ENCODE measurements at places on chromosomes 12 and 14. TPM values are rescaled to one million over a fixed set of nuclear protein-coding genes. Genes with fewer than 3 reads are reported as not detected.

Gene KRT73
- not detected for total RNA-seq

Gene C12orf54
- not detected for total RNA-seq

Gene CLEC6A
- total RNA-seq = not detected

Gene ACTR6
- total RNA-seq = 24.7 TPM

Gene PAPOLA
- total RNA-seq = 75.5 TPM

Gene CISTR
- total RNA-seq = not detected

Gene OVCH1
- not detected for total RNA-seq

DNA sequence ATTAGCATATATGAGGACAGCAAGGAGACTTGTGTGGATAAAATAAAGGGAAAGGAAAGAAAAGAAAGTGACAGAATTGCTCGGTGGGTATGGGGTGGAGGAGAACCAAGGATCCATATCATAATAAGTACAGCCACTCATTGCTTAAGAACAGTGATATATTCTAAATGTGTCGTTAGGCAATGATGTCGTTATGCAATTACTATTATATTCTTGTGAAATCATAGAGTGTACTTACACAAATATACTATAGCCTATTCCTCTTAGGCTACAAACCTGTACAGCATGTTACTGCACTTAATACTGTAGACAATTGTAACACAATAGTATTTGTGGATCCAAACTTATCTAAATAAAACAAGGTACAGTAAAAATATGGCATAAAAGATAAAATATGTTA lies 271.1 kb downstream of the CCER1 start:
- no peak for DNase-seq

- DNase-seq = no peak
Measured at GRCh38 chr12:92496790-92497189, 206.0 kb upstream of the PLEKHG7 start.

DNA sequence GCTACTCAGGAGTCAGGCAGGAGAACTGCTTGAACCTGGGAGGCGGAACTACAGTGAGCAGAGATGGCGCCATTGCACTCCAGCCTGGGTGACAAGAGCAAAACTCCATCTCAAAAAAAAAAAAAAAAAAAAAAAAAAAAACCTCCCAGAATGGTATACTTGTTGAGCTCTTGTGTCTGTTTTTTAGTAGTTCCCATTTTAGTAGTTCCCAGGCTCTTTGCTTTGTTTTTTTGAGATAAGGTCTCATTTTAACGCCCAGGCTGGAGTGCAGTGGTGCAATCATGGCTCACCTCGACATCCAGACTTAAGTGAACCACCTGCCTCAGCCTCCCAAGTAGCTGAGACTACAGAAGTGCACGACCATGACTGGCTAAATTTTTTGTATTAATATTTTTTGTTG lies 13.4 kb downstream of the ATXN2 start:
- DNase-seq = no peak

DNA sequence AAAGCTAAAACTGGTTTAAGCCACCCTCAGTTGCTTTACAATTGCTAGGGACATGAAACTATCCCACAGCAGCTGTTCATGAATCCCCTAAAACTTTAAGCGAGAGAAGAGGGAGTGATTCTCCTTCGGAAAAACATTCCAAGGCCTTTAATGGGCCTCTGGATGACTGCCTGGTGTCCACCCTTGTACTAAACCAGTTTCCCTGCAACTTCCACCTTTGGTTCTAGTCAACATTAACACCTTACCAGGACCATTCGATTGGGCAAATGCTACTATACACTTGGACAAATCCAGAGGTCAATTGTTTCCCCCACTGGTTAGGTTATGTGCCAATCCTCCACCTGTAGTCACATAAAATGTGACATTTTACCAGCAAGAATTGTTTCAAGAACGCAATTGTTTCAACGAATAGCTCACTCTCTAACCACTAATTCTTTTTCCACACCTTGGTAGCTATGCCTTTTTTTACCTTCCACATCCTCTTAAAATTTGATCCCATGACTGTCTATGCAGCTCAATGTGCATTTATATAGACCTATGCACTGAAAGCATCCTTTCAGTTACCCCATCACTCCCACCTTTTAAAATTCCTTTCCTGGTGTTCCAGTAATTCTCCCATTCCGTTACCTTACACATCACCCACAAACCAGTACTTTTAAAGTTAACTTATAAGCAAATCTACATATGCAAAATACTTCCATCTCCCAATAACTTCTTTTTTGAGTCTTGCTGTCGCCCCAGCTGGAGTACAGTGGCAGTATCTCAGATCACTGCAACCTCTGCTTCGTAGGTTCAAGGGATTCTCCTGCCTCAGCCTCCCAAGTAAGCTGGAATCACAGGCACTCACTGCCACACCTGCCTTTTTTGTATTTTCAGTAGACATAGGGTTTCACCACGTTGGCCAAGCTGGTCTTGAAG lies 3.6 kb downstream of the UBC start:
- no peak for DNase-seq

DNA sequence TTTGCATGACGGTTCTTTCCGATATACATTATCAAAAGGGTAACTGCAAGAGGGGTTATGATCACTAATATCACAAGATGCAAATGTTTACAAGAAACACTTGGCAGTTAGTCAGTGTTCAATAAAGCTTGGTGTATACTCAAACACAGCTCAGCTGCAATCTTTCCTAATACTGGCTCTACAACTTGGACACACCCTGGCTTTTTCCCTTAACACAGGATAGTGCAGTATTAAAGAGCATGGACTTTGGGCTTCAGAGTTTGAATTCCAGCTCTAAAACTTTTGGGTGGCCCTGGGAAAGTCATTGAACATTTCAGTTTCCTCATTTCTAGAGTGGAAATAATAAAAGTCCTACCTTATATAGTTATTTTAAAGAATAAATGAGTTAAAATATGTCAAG lies 107.0 kb downstream of the HECTD4 start:
- no peak for DNase-seq

DNA sequence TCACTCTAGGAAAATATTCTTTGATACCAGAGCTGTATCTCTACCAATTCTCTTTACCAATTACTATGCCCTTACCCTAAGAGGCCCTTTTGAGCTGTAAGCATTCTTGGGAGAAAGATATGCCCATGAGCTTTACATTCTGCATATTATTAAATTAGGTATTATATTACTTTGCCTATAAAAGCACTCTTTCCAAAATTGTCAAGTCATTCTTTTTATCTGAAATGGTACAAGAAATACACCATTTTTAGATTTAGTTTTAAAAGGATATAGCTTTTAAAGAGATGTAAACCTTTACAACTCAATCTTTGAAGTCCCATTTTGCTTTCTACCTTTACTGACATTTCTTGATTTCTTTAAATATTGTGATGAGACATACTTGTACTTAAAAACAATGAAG lies 343.5 kb downstream of the C12orf50 start:
- DNase-seq = no peak

- DNase-seq = peak; percentile 28
Measured at GRCh38 chr12:93167841-93168492, 209.8 kb upstream of the NUDT4 start.

- DNase-seq = peak; percentile 15
Measured at GRCh38 chr14:92794547-92794941, 439 bp downstream of the GOLGA5 start.

DNA sequence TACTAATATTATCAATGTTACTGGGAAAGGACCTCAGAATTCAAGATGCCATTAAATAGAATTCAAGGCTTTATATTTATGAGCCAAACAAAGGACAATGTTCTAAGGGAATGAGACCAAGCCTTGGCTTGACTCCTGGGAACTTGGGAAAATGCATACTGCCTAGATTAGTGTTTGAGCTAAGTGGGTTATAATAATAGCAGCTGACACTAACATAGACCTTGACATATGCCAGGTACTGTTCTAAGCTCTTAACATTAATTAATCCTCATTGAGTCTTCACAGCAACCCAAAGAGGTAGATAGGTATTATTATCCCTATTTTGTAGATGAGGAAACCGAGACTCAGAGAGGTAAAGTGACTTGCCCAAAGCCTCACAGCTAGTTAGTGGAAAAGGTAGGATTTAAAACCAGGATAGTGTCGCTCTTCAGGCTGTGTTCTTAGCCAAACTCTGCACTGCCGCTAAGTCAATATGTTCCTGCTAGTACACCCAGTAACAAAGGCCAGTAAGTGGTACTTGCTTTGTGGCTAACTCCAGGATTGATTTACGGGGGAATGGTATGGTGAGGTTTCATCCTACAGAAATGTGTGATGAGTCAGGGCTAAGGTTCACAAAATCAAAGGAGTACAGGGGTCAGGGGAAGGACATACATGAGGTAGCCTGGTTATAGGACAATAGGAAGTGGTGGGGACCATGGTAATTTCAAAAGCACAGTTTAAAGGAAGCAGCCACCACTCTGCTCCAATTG lies 35.8 kb upstream of the PRKAB1 start:
- peak; percentile 53 for DNase-seq

DNA sequence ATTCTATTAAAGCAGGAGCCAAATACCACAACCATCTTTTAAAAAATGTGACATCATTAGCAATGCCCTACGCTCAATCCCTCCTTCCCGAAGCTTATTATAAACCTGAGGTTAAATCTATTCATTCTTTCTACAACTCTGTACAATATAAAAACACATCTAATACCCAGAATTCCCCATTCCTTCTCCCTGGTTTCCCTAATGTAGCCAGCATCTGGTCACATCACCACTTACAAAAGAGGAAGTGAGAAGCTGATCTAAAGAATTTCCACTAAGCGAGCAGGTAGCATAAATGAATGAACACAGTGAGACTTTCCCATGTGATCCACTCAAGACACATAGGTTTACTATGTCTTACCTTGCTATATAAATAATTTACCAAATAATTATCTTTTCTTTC lies 90.4 kb downstream of the LRP6 start:
- no peak for DNase-seq

- no peak for DNase-seq
Measured at GRCh38 chr14:97921296-97921695, 1124.1 kb downstream of the VRK1 start.

DNA sequence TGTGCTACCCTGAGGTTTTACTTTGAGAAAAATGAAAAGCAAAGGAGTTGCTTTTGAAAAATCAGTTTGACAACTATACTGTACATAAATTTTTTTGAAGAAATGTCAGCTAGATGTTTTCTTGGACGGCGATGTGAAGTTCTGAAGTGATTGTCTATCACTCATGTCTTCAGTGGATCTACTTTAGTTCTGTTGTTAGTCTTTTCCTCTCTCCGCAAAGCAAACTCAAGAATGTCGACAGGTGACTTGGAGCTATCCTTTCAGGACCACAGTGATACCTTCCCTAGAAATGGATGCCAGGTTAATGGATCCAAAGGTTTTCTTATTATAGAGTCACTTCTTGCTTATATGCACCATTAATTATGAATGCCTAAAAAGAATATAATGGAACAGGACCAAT lies 1.2 kb downstream of the PTPRO start:
- DNase-seq = no peak

- no peak for DNase-seq
Measured at GRCh38 chr14:44657696-44658388, 150.8 kb upstream of the FSCB start.

- no peak for DNase-seq
Measured at GRCh38 chr12:11969437-11970154, 101.1 kb upstream of the BCL2L14 start.

DNA sequence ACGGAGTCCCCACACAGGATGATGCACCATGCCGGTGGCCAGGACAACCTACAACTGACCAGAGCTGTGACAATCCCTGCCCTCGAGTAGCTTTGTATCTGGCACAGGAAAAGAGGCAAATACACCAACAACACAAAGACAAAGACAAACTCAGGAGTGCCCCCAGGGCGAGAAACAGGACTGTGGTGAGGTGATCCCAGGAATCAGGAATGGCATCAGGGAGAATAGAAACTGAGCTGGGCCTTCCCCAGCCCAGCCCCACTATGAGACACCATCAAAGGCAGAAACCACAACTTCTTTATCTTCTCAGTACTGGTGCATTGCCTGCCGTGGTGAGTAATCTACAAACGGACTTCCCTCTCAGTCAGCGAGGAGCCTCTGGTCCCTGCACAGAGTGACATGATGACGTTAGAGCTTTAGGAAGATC lies 157.7 kb downstream of the TTC7B start:
- DNase-seq = peak; percentile 89

- no peak for DNase-seq
Measured at GRCh38 chr12:69440016-69440415, 30.2 kb upstream of the FRS2 start.

DNA sequence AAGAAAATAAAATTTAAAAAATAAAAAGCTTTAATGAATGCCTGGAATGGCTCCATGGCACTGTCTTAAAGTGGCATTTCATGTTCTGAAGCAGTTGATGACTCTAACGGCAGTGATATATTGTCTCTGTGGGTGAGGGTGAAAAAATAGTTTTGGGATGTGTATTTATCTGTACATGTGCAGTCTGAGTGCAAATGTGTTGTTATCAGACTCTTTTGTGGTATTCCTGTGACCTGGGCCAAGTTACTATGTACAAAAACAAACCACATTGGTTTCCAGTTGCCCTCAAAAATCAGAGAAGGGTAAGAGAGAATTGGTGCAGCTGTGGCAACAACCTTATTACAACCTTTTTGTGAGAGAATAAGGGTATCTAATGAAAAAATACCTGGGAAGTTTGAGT lies 81.7 kb upstream of the CCDC91 start:
- DNase-seq = peak; percentile 61

GRCh38 chr14:91245029-91245428 lies 525 bp upstream of the GPR68 start:
- no peak for DNase-seq

GRCh38 chr12:34340534-34341361 lies 318.5 kb downstream of the ALG10 start:
- no peak for DNase-seq

DNA sequence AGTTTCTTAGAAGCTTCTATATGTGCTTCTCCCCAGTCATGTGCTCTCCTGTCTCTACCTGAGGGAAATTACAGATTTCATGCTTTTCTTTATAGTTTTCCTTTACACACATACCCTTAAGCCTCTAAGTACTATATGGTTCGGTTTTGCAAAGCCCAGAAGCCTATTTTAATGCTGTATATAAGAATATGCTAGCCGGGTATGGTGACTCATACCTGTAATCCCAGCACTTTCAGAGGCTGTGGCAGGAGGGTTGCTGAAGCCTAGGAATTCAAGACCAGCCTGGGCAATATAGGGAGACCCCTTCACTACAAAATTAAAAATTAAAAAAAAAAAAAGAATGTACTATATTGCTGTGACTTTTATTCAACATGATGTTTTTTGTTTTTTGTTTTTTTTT lies 15.4 kb downstream of the DGLUCY start:
- no peak for DNase-seq

- peak; percentile 58 for DNase-seq
Measured at GRCh38 chr14:71103662-71104484, 196.6 kb downstream of the PCNX1 start.

DNA sequence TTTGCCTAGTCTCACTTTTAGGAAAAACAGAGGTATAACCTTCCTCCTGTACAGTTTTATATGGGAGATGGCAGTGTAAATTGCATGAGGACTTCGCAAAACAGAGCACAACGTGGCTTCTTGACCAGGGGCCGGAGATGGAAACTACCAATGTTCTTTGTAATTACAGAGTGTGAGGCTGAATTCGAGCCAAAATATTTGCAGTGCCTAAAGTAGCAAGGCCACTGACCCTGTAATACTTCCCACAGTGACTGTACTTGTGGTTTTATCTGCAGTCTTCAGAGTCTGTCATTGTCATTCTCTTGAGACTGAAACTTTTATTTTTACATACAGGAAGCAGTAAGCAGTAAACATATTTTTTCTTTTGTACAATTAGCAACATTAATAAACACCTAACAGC lies 98.9 kb downstream of the RERG start:
- no peak for DNase-seq

- DNase-seq = no peak
Measured at GRCh38 chr12:64531665-64532334, 78.5 kb upstream of the RASSF3 start.
